PC-9 (cell line): ENCODE measurements at places on chromosomes 6 and 20. TPM values are rescaled to one million over a fixed set of nuclear protein-coding genes. Genes with fewer than 3 reads are reported as not detected.

TP53TG5 gene
- total RNA-seq, result 0.23 TPM in 1 of 2 replicates, not detected in the other

SLC22A2 gene
- total RNA-seq, result not detected in 2 replicates

SNAP25 gene
- not detected in 2 replicates for total RNA-seq

DNA sequence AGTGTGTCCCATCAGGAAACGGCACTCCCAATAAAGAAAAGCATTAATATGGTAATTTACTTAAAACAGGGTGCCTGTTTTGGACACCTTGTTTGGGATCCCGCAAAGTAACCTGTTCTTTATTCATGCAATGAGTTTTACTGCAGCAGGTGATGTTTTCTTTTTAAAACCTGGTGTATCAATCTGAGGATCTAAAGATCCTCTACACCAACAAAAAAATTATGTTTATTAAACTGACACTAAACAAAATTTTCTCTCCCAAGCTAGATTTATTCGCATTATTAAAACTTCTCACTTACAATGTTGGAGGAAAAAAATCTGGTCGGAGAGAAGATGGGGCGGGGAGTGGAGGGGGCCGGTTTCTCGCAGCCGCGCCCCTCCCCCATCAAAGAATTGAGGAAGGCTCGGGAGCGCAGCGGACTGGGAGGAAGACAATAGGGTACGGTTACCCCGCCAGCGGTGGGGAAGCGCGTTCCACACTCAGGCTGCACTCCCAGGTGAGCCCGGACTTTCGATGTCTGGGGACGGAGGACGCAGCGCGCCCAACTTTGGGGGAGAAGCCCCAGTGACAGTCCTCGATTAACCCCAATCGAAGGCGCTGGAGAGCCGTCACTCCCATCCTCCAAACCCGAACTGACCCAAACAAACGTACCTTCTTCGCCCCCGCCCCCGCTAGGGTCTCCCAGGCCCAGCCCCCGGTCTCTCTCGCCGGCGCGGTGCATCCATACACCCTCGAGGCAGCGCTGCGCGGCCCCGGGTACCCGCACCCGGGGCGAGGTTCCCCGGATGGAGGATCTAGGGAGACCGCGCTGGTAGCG is 1.3 kb downstream of the CD24 start:
- no peak for DNase-seq

GRCh38 chr6:148817689-148818088 is 70.9 kb downstream of the UST start:
- DNase-seq, result no peak

DNA sequence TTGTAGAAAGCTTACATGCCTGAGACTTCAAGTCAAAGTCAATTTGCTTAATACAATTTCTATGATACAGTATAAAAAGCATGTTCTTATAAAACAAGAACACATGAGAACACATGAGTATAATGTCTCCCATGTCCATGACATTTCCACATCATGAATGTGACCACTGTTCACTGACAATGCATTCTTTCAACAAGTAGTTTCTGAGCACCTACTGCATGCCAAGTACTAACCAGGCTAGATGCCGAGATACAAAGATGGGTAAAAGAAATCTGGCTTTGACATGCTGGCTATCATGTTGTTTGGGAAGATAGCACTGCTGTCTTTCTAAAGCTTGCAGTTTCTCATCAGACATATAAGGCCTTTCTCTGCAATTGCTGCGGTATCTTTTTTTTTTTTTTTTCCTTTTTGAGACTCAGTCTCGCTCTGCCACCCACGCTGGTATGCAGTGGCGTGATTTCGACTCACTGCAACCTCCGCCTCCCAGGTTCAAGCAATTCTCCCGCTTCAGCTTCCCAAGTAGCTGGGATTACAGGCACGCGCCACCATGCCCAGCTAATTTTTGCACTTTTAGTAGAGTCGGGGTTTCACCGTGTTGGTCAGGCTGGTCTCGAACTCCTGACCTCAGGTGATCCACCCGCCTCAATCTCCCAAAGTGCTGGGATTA is 123.6 kb upstream of the DST start:
- DNase-seq, result no peak

DNA sequence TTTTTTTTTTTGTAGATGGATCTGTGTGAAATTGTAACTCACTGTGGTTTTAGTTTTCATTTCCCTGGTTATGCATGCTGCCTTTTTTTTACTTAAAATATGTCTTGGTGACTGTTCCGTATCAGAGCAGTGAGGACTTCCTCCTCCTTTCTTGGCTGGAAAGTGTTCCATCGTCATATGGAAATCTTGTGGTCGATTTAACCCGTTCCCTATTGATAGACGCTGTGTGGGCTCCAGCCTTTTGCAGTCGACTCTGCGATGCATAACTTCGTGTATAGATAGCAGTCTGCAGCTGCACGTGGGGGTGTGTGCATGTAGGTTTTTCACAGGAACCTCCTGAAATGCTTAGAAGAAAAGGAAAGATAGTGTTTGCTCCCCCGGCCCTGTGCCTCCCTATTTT is 28.1 kb upstream of the PNPLA1 start:
- DNase-seq, result no peak
